Naive B cell (primary cell): ENCODE measurements at places on chromosomes 7 and 10. TPM values are rescaled to one million over a fixed set of nuclear protein-coding genes. Genes with fewer than 3 reads are reported as not detected.
A peak's percentile ranks its signal among the peaks of the same experiment; 100 is the strongest.

GRCh38 chr7:130299866-130300265, 6.9 kb downstream of the CPA4 start:
- no peak for DNase-seq

DNA sequence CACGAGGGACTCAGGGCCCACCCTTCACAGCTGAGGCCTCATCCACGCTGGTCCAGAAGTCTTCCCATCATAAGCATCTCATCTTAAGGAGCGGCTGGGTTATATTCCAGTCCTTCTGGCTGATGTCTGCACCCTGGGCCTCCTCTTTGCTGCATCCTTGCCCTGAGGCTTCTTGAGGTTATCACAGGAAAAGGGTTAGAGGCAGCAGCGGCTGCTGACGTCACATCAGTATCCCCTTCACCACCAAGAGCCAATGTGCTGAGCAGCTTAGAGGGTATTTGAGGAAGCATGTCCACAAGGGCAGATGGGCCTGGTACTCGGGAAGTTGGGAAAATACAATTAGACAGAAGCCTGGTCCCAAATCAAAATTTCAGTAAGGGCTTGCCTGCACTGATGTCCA, 125.1 kb downstream of the PLXNA4 start:
- no peak for DNase-seq

DNA sequence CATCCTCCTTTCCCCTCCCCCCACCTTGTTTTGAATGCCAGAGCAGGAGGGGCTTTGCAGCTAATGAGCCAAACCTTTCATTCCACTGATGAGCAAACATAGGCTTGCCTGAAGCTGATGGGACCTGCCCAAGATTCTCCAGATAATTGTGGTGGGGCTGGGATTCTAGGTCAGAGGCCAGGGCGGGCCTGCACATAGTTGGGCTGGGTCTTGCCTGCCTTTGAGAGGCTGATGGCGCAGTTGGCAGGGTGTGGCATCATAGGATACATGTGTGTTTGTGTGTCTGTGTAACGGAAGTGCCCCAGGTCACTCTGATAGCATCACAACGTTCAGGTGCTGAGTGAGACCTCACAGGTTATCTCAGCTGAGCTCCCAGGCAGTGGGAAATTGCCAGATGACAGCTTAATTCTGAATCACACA, 22.9 kb downstream of the BTBD16 start:
- no peak for DNase-seq

DNA sequence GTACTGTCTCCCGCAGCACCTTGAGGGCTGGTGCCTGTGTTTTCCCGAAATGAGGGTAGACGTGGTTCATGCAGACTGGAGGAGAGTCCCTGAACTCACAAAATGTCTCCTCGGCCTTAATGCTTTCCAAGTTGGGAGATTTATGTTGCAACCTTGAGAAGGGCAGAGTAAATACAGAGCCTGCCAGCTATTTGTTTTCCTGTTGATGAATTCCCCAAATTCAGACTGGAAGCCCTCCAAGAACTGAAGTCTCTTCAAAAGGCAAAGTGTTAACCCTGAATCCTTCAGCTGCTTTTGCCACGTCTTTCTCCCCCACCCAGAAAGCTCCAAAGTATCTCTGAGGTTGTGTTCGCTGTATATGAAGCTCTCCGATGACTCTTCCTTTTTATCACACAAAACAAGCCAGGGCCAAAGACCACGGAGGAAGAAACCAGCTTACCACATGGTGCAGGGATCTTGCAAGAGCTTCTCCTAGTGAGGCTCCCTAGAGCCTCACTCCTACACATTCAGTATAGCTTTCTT, 254.7 kb upstream of the NFE2L3 start:
- no peak for DNase-seq

- no peak for DNase-seq
Observed at GRCh38 chr10:57593983-57594573, 673.6 kb downstream of the IPMK start.

DNA sequence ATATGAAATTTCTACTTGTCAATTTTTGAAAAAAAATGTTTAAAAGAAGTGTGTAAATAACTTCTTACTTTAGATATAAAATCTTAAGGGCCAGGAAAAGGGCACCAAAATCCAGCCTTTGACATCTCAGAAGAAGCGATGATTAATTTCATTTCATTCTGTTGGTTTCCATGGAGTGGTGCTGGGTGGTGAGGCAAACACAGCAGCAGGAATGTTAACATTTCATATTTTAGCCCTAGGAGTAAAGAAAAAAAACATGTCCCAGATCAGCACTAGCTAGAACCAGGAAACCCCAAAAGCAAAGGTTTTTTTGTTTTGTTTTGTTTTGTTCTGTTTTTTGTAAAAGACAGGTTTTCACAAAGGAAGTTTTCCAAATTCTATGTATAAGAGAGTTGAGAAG, 298.8 kb upstream of the C7orf33 start:
- DNase-seq: no peak

GRCh38 chr10:80452640-80453039, 1.5 kb upstream of the TSPAN14 start:
- DNase-seq: no peak

GRCh38 chr10:116043861-116044260, 229.1 kb downstream of the GFRA1 start:
- DNase-seq: no peak

DNA sequence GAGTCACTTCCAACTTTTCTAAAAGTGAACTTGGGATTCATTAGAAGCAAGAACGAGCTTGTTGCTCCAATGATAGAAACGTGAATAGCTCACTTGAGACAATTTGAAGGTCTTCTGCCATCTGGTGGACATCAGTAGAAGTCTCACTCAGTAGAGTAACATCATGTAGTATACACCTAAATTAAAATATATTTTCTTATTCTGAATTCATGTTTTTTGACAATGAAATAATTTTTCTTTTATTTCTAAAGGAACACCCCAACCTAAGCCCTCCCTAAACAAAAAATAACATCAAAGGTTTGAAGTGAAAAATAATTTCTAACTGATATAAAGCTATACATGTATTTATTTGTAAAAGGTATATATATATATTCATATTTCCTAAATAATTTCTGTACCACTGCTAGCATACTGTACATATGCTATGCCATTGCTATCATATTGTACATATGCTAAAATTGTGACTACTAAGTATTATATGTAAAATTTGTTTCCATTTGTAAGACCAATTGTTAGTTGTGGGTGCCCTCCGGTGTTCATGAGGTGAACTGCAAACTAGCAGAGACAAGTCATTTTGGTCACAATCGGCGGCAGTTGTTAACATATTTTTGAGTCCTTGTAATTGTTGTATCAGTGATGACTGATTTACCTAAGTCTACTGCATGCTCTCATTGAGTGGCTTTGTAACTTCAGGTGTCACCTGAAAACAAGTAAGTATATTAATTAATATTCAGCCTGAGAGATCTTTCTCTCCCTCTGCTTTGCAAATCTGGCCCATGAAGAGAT, 121.9 kb downstream of the PTPRZ1 start:
- peak; percentile 23 for DNase-seq

- no peak for DNase-seq
Observed at GRCh38 chr10:95248989-95249388, 41.8 kb downstream of the PDLIM1 start.

GRCh38 chr7:151694828-151695580, 175.3 kb upstream of the RHEB start:
- no peak for DNase-seq

DNA sequence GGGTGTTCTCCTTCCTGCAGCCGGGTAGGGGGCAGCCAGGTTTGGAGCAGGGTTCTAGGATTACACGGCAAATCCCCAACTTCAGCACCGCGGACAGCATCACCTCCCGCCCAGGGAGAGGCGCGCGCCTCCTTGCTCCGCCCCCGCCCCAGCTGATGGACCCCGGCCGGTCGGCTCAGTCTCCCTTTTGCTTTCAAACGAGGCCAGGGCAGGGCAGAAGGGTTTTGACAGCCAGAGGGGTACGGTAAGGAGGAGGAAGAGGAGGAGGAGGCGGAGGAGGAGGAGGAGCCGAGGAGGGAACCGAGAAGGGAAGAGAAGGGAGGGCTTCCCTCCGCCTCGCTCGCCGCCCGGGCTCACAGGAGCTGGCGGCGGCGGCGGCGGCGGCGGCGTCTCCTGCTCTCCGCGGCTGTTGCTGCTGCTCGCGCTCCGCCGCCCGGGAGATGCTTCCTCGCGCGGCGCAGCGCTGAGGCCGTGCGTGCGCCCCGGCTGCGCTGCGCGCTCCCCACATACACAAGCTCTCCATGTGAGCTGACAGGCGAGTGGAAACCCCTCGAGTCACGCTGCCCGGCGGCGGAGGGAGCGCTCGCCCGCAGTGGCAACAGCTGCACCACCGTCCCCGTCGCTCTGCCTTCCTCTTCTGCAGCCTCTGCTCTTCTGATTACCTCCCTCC, 615 bp upstream of the CNTNAP2 start:
- DNase-seq: no peak

- no peak for DNase-seq
Observed at GRCh38 chr10:13750299-13751190, 163.8 kb downstream of the PRPF18 start.

- DNase-seq: no peak
Observed at GRCh38 chr7:70663680-70664079, 468.3 kb upstream of the GALNT17 start.

GRCh38 chr7:191981-192649, at the start of gene FAM20C:
Gene FAM20C (plus strand): TSS chr7:192571. CDS start chr7:193200, 629 bp downstream.
- peak; percentile 42 for DNase-seq

GRCh38 chr7:47330026-47330425, 251.9 kb downstream of the TNS3 start:
- no peak for DNase-seq

DNA sequence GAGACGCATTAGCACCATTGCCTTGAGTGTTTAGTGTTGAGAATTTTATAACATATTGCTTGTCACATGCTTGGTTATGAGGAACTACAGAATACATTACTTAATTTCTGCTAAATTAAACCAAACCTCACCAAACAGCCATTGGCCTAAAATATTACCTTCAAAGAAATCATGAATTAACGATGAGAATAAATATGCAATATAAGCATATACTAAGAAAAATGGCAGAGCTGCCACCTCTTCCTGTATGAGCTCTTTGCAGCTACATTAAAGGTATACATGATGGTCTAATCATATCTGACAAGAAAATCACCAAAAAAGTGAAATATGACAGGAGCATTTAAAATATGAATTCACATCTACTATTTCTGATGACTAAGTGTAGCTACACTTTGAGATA, 5.2 kb upstream of the RHEB start:
- no peak for DNase-seq

GRCh38 chr7:51077987-51078370, 238.6 kb downstream of the COBL start:
- DNase-seq: no peak

DNA sequence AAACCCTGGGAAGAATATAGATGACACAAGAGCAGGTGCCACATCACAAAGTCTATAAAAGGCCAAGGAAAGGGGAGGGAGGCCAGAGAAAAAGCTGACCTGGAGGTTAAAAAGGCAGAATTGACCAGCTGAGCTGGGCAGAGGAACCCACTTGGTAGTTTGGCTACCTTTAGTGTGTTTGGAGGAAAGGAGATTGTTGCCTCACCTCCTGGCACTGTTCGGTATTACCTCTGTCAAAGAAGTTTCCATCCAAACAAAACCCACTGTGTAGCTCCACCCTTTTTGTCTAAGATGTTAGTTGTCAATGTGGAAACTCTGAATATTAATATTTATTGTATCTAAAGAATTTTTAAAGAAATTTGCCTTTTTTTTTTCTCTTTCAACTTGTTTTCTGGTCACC, 23.4 kb downstream of the ENTPD7 start:
- no peak for DNase-seq

DNA sequence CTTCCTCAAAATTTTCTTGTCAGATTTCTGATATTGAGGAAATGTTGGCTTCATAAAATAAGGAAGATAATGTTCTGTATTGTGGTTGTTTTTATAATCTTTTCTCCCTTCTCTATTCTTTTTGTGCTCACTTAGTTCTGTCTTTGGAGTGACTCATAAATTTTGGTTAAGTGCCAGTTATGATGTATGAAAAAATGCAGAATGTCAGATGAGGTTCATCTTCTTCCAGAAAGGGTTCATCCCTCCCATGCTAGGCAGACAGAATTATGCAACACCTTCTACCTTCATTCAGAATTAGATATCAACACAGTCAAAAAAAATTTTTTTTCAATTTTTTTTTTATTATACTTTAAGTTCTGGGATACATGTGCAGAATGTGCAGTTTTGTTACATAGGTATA, 36.6 kb upstream of the CYP2C19 start:
- no peak for DNase-seq

- no peak for DNase-seq
Observed at GRCh38 chr7:69994218-69994617, 395.9 kb downstream of the AUTS2 start.

- no peak for DNase-seq
Observed at GRCh38 chr7:5638994-5639393, 142.5 kb downstream of the RNF216 start.

GRCh38 chr7:100720671-100721504, 620 bp downstream of the EPO start:
- DNase-seq: no peak

GRCh38 chr10:51832652-51833383, 133.4 kb upstream of the CSTF2T start:
- DNase-seq: no peak

DNA sequence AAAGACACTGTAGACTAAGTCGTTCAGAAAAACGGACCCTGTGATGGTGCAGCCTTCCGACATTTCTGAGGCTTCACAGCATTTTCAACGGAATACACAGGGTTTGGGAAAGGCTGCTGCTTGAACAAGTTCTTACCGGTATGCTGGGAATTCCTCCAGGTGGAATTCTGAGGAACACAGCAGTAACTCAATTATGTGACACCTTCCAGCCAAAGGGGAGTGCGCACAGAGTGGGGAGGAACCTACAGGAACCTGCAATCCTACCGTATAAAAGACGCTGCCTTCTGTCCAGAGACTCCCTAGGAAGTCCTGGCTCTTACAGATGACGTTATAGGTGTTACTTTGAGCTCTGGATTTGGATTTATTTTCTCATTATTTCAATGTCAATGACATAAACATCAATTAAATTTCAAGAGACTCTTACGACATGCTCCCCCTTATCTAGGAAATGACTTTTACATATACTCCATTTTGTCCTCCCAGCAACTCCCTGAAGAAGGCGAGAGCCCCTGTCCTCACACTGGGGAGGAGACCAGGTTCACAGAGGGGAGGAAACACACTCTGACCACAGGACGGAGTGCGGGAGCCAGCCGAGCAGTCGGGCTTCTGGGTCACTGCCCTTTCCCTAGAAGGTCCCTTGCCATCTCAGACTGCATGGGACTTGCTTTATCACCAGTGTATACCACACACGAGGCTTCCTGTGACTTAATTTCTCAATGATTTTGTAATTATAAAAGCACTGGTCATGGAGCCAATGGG, 27.9 kb downstream of the VIPR2 start:
- no peak for DNase-seq

FAM13C gene
- not detected for polyA plus RNA-seq

ENTPD1 gene
- 44.2 TPM for polyA plus RNA-seq

HHEX gene
- polyA plus RNA-seq: 140 TPM

VSTM4 gene
- polyA plus RNA-seq: not detected

HOXA6 gene
- not detected for polyA plus RNA-seq

TMEM176B gene
- polyA plus RNA-seq: 1.3 TPM

NEBL gene
- polyA plus RNA-seq: not detected

H2BK1 gene
- not detected for polyA plus RNA-seq

ACBD7 gene
- polyA plus RNA-seq: not detected

CYP2C19 gene
- polyA plus RNA-seq: not detected

MYOF gene
- polyA plus RNA-seq: 0.25 TPM

TDRD1 gene
- polyA plus RNA-seq: not detected

ASB4 gene
- polyA plus RNA-seq: not detected

ABCB4 gene
- polyA plus RNA-seq: 28.9 TPM

GOLGA7B gene
- polyA plus RNA-seq: not detected

GDI2 gene
- 383 TPM for polyA plus RNA-seq

ADRA2A gene
- polyA plus RNA-seq: not detected

IGF2BP3 gene
- 1.8 TPM for polyA plus RNA-seq
